ENCODE measurements at places on chromosomes 4 and X.

DNA sequence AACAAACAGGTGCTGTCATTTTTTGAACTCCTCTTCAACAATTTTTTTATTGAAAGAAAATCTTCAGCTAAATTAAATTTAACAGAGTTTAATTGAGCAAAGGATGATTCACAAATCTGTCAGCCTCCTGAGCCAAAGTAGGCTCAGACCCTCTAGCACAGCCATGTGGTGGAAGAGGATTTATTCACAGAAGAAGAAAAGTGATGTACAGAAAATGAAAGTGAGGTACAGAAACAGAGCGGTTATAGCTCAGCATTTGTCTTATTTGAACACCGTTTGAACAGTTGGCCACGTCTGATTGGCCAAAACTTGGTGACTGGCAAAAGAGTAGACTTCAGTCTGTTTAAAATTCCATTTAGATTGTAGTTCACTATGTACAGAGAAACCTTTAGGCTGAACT, 217.3 kb downstream of the SPANXN1 start:
- DNase-seq: no peak

DNA sequence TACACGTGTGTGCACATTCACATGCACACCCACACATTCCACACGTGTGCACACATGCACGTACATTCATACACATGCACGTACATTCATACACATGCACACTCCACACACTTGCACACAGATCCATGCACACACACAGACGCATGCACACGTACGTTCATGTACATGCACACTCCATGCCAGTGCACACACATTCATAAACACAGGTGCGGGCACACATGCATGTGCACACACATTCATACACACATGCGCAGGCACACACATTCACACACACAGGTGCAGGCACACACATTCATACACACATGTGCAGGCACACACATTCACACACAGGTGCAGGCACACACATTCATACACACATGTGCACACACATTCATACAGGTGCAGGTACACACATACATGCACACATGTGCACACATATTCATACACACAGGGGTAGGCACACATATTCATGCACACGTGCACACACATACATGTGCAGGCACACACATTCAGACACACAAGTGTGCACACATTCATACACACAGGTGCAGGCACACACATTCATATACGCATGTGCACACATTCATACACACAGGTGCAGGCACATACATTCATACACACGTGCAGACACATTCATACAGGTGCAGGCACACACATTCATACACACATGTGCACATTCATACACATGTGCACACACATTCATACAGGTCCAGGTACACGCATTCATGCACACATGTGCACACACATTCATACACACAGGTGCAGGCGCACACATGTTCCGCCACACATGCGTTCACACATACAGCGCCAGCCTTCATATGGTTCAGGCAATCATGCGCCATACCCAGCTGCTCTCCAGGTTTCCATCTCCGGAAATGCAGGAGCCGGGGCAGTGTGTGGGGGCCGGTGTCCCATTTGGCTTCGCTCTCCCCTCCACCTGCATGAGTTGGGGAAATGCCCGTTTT, 124.8 kb downstream of the HMX1 start:
- DNase-seq: no peak

GRCh38 chr4:140777894-140778293, 21.7 kb upstream of the TBC1D9 start:
- no peak for DNase-seq

DNA sequence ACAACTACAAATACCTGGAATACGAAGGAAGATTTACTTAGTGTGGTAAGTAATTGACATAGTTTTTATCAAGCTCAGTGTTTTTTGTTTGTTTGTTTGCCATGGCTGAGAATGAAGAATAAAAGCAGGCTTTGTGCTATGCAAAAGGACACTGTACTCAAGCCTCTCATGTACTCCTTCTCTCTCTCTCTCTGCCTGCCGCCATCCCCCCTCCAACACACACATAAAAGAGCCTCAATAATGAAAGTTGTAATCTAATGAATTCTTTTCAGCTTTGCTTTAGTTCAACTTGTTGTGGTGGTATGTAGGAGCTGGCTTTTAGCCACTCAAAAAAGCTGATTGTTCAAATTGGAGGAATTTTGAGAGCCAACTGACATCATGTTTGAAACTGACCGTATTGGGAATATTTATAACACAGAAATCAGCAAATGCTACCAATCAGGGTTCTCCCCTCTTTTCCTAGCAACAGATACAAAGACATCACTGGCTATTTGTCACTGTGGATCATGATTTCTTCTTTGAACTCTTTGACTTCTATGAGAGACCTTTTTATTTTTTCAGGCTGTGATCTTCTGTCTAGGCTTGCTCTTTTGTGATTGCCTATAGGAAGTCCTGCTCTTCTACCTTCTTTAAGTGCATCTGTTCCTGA, 1148.8 kb downstream of the RAPGEF2 start:
- no peak for DNase-seq

GRCh38 chr4:17283251-17283650, 228.6 kb downstream of the QDPR start:
- DNase-seq: no peak

DNA sequence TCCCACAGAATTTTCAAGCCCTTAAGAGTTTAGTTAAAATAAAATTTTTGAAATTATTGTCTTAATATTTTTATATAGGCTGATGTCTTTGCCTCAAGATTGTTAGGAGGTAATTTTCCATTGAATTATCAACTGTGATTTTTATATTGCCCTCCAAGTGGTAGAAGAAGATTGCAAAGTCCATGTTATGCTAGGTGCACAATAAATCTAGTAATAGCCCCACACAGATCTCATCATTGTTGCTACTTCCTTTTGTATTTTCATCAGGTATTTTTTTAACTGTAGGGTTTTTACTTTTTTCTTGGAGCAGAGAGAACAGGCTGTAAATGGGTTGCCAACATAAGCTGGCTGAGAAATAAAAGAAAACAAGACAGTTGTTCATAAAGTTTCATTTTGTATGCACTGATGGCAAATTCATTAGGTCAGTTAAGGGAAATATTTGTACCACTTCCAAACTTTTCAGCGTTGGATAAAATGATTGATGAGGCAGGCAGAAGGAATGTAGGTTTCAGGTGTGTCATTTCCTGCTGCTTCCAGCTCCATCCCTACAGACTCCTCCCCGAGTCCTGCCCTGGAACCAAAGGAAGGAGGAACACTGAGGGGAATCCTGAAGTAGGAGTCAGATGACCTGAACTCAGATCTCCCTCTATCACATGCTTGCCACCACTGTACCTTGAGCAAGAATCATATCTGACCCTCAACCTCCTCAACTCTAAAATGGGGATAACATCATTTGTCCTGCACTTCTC, 105.5 kb downstream of the PRRG1 start:
- no peak for DNase-seq

- DNase-seq: no peak
These were observed 233.4 kb downstream of the PPP4R3C start for GRCh38 chrX:27229721-27230120.

GRCh38 chrX:65874110-65874509, 165.8 kb downstream of the VSIG4 start:
- DNase-seq: no peak

- DNase-seq: no peak
These were observed 47.3 kb upstream of the NSG1 start for GRCh38 chr4:4339504-4340085.

- no peak for DNase-seq
These were observed 49.5 kb downstream of the METTL14 start for GRCh38 chr4:118734491-118735205.

GRCh38 chr4:1393866-1394265, 12.4 kb downstream of the NKX1-1 start:
- DNase-seq: no peak

DNA sequence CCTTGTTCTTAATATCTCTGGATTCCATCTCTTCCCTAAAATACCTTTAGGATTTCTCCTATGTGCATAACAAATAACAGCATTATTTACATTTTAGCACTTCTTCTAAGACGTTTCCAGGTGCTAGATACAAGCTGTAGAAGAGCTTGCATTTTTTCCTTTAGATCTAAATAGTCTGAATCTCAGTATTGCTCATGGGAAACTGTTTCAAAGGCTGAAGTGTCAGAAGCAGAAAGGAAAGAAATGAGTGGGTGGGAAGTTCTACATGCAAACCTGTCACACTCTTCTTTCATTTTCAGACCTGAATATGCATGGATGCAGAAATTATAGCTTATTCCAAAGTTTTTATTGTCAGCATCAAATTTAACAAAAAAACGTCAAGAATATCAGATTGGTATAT, 41.8 kb downstream of the FGF13 start:
- no peak for DNase-seq

DNA sequence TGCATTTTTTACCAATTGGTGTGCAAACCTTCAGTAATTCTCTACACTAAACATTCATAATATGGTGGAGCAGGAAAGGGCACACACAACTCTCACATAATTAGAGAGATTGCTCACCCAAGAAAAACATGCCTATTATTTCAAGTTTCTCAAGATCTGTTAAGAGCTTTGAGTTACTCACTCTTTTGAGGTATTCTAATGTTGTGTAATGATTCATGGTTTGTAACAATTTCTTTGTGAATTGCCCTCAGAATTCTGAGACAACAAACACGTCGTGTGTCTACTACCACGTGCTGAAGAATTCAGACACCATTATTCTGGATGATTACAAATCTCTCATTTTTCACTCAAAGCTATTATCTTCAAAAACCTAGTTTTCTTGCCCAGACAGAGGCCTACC, 82.8 kb downstream of the PDGFC start:
- DNase-seq: peak; percentile 71

DNA sequence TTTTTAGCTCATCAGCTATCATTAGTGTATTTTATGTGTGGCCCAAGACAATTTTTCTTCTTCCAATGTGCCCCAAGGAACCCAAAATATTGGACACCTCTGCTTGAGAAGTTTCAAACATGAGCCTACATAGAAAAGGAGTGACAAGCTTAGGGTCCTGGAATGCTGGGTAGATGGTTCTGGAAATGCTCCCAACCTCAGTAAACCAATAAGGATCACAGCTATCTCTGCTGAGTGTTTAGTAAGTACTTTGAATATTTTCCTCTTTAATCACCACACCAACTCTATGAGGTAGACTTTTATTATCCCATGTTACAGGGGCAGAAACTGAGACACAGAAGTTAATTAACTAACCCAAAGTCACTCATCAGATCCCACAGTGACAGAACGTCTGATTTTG, 164.9 kb upstream of the KLF3 start:
- DNase-seq: no peak

DNA sequence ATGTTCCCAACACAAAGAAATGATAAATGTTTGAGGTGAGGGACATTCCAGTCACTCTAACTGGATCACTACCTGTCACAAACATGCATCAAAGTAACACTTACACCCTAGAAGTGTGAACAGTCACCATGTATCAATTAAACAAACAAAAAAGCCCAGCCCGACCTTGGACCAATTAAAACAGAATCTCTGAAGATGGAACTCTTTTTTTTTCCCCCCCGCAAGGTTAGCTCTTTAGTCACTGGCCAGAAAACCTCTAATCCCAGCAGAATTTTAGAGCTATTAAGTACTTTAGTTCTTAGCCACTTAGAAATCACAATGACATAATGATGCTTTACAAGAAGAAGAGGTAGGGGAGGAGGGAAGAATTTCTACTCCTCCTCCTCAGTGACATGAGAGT, 154.5 kb downstream of the PALLD start:
- no peak for DNase-seq

DNA sequence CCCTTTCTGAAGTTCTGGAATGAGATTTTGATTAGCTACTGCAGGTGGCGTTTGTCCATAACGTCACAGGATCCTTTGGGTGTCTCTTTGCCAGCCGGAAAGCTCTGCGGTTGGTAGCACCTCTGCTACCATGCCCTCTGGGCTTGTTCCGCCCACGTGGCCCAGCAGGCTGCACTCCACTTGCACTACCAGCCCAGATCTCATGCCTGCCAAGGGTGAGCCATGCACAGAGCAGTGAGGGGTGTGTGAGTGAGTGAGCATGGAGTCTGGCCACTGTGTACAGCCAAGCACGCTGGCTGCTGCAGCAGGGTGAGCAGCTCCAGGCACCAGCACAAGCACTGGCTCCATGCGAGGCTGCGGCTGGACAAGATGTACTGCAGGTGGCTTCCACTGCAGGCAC, 6.6 kb upstream of the HNRNPD start:
- no peak for DNase-seq

DNA sequence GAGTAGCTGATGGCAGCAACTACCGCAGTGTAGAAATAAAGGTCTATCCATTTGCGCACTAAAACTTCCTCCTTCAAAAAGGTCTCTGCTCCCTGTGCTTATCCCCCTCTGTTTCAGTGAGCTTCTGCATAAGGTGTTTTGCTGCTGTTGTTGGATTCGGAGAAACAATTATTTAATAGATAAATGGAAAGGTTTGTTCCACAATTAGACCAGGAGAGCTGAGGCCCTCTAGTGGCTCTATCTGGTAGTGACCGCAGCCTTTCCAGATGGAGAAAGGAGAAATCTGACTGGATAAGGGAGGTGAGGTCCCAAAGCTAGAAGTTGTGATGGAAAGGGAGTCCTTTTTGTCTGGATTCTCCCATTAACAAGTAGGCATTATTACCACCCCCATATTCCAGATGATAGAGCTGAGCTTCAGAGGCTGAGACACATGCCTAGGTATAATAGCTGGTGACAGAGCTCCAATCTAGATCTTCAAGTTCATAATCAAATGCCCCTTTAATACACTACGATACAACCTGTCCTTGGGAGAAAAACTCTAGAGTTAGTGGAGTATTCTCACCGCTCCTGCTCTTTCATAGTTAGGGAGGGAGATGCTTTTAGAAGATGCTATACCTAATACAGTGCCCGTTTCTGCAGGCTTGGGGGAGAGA, 5.1 kb upstream of the GABRQ start:
- peak; percentile 3 for DNase-seq

DNA sequence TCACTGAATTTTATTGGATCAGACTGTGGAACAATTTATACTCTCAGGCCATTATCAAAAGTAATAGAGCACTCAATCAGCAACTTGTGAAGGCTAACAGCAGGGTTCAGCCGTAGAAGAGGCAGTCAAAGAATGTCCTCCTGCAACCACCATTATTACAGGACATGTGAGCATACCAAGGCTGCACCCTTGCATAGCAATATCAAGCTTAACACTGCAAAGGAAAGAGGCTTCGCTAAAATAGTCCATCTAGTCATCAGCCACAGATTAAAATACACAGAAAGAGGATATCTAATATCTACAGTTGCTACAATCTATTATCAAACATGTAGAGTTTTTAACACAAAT, 42.9 kb upstream of the TMPRSS11B start:
- no peak for DNase-seq

DNA sequence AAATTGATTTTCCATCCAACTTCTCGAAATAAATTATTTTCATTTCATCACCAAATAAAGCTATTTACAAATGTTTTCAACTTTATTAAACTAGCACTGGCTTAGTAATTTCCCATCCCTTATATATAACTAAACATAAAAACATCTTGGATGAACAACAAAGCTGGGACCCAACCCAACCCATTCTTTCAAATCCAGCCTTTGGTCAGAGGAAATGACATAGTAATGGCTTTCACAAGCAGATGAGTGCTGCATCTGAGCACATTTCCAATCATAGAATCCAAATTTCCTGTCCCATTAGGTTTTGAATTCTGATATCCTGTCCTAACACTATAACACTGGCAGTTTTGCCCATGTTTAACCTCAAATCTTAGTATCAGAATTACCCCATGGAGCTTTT, 7.9 kb upstream of the EMCN start:
- no peak for DNase-seq
